ENCODE measurements at places on chromosomes 16 and 17.

DNA sequence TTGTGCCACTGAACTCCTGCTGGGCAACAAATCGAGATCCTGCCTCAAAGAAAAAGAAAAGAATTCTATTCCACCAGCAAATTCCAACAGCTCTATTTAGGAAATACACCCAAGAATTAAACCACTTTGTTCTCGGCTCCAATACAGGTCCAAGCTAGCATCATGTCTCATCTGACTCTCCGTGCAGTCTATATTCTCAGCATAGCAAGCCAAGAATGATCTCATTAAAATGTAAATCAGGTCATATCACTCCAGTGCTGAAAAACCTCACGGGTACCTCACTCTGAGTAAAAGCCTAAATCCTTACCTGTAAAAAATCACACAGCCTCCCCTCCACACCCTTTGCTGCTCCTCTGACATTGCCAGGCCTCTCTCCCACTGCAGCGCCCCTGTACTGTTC, 23.9 kb downstream of the UBE2G1 start:
- DNase-seq = no peak

DNA sequence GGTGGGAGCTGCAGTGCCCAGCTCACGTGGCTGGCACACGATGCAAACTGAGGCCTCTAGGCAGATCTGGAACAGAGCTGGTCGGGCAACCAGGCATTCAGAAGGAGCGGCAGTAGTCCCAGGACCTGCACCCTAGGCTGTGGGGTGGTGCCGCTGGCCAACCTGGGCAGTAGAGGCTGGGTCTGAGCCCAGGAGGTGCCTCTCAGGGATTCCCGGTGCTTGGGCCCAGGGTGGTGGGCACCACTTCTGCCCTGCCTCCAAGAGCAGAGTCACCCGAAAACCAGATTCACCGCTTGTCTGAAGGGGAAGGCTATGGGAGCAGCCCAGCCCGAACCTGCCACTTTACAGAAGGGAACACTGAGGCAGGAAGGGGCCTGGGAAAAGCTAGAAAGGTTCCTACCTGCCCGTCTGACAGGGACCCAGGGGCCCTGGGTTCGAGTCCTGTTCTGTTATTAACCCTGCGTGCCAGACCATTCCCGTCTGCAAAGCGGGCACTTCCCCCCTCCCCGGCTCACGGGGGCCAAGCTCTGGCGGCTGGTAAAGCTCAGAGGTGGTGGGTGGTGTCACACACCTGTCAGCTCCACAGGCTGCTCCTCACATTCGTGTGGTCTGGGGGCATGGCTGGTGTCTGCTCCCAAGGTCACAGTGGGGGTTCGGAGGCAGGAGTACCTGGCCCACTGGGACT, 16.9 kb downstream of the GLIS2 start:
- no peak for DNase-seq

- no peak for DNase-seq
Measured at GRCh38 chr17:41457676-41458075, 9.5 kb downstream of the KRT32 start.

DNA sequence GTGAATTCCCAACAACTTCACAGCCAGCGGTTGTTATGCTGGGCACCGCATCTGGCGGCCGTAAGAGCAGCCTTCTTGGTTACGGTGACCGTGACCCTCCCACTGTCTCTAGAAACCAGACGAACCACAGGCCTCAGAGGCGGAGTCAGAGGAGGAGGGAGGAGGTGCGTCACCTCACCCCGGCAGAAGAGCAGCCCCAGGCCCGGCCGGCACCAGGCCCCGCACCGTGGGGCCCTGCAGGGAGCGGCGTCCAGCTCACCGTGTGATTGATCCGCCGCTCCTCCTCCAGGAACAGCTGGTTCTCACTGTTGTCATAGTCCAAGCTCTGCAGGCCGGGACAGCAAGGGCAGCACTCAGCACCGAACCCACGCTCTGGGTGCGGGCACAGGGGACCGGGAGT, 13.7 kb downstream of the CLCN7 start:
- DNase-seq = no peak

GRCh38 chr16:2392025-2392424, 37.2 kb upstream of the CCNF start:
- DNase-seq = no peak

DNA sequence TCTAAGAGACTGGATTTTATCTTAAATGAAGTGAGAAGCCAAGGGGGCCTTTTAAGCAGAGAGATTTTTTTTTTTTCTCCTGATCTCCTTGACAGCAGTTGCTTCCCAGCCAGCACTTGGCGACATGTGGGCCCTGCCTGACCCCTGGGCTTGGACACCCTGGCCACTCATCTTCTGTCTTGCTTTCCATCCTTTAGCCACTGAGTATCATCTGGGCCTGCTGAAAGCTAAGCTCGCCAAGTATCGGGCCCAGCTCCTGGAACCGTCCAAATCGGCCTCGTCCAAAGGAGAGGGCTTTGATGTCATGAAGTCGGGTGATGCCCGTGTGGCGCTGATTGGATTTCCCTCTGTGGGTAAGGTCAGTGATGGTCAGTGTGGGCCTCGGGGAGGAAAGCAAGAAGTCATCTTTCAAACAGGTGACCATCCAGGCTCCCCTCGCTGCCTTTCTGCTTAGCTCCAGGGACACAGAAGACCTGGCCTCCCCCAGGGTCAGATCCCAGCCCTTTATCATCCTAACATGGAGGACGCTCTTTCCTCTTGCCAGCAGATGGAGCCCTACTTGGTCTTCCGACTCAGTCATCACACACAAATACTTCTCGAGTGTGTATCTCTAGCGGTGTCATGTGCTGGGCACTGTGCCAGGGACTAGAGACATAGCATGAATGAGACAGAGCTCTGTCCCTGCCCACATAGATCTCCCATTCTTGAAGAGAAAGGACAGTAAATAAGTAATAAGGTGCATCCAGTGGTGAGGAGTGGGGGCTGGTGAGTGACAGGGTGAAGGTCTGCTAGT, 6.1 kb downstream of the DRG2 start:
- DNase-seq = no peak

- DNase-seq = no peak
Measured at GRCh38 chr17:15479703-15480102, 12.3 kb upstream of the CDRT4 start.

GRCh38 chr16:81451753-81452680, 7.4 kb downstream of the CMIP start:
- DNase-seq = no peak

DNA sequence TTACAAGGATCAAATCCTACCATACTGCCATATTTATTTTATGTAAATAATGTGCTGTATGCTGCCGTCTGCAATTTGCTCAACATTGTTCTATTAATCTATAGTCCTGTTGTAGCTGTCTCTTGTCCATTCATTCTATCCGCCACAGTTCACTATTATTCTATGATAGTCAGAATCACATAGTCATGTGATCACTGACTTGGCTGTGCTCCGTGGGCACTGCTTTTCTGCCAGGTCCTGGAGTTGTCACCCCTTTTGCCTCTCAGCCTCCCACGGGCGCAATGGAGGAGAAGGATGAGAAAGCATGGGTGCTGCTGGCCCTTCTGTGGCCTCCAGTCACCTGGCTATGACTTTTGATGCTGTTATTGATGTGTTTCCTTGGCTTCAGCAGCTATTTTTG, 37.3 kb upstream of the ANKFY1 start:
- DNase-seq = no peak

DNA sequence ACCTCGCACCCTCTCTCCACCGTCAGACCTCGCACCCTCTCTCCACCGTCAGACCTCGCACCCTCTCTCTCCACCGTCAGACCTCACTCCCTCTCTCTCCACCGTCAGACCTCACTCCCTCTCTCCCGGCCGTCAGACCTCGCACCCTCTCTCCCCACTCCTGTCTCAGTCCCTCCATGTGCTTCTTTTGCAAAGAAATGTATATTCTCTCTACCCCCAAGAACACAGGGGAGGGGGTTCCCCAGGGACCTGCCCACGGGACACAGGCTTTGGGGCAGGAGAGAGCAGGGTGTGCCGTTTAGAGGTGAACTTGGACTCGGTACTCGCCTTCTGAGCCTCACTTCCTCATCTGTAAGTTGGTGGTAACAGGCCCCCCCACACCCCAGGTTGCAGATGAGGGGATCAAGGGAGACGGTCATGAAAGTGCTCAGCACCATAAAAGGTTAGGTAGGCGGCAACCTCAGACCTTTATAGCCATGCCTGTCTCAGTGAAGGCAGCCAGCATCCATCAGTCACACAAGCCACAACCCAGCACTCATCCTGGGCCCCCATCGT, 63.7 kb downstream of the RPH3AL start:
- no peak for DNase-seq

DNA sequence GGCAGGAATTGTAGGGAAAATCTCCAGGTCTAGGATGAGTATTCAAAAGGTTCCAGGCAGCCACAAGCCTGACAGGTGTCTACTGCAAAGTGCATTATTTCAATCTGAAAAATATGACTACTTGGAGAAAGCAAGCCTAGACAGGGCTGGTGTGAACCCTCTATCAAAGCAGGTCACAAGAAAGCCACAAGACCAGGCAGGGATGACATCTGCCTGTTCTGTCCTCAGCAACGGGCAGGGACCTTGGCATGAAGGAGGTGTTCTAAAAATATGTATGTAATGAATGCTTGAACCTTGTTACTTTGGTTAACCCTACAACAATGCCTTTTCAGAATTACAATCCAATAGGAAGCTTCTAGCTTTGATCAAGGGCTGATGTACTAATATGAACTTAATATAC, 1.2 kb upstream of the COX6A2 start:
- DNase-seq = no peak

Measured in activated T-helper 9 cell treated with anti-CD3 and anti-CD28 coated beads, Interleukin-2, amount 50 U/mL, for 16 hours (primary cell).